ENCODE measurements at places on chromosomes 6 and 20.

GRCh38 chr6:137740091-137740755 is 126.8 kb upstream of the TNFAIP3 start:
- DNase-seq: no peak

- DNase-seq: no peak
These were observed 34.4 kb upstream of the PTPN1 start for GRCh38 chr20:50475681-50476292.

- DNase-seq: no peak
These were observed 135.4 kb downstream of the REV3L start for GRCh38 chr6:111347589-111347988.

GRCh38 chr20:22568872-22569344 is 15.5 kb downstream of the FOXA2 start:
- DNase-seq: no peak

All from stimulated activated CD4-positive, alpha-beta T cell treated with anti-CD3 and anti-CD28 coated beads, TNF-alpha, amount 100 ng/mL, for 24 hours (primary cell).